Activated T-helper 1 cell treated with Interleukin-2 at 50 U/mL for 16 hours (primary cell): ENCODE measurements at places on chromosomes 6 and 20.

- DNase-seq: no peak
Measured at GRCh38 chr6:78810146-78810545, 57.2 kb upstream of the IRAK1BP1 start.

DNA sequence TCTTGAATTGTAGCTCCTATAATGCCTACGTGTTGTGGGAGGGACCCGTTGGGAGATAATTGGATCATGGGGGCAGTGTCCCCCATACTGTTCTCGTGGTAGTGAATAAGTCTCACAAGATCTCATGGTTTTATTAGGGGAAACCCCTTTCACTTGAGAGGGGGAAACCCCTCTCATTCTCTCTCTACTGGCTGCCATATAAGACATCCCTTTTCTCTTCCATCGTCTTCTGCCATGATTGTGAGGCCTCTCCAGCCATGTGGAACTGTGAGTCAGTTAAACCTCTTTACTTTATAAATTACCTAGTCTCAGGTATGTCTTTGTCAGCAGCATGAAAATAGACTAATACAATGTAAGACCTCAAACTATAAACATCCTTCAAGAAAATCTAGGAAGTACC is 23.1 kb downstream of the PAQR8 start:
- DNase-seq: no peak

- no peak for DNase-seq
Measured at GRCh38 chr6:4113649-4114048, 21.7 kb downstream of the ECI2 start.

DNA sequence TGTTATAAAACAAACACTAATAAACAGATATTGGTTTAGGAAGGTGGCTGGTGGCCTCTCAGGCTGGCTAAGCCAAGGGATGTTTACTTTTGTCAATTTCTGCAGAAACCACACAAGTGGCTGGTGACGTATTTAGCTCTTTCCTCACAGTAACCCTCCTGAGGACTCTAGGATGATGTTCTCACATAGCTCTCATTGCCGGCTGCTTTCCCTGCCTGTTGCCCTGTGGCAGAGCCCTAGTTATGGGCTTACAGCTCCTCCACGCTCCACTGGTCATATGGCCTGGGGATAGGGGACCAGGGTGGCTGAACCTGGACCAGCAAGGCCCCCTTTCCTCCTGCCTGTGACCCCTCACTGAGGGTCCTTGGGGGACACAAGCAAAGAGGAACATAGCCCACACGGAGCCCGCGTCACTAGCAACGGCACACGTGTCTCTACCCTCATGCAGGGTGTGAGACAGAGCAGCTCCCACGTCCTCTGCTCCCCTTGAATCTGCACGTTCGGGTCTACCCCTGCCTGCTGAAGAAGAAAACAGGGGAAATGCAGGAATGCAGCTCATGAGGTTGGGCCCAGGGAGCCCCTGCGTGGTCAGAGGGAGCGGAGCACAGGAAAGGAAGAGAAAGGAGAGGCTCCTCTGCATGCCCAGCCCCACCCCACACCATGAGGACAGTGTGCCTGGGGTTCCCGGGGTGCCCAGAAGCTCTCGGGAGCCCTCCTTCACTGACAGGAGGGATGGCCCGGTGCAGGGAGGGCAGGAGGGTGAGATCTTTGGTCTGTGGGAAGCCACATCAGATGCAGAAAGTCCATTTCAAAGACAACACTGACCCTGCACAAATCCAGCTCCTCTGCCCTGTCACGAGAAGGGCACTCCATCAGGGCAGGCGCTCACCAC is 13.9 kb downstream of the RAMACL start:
- DNase-seq: no peak

DNA sequence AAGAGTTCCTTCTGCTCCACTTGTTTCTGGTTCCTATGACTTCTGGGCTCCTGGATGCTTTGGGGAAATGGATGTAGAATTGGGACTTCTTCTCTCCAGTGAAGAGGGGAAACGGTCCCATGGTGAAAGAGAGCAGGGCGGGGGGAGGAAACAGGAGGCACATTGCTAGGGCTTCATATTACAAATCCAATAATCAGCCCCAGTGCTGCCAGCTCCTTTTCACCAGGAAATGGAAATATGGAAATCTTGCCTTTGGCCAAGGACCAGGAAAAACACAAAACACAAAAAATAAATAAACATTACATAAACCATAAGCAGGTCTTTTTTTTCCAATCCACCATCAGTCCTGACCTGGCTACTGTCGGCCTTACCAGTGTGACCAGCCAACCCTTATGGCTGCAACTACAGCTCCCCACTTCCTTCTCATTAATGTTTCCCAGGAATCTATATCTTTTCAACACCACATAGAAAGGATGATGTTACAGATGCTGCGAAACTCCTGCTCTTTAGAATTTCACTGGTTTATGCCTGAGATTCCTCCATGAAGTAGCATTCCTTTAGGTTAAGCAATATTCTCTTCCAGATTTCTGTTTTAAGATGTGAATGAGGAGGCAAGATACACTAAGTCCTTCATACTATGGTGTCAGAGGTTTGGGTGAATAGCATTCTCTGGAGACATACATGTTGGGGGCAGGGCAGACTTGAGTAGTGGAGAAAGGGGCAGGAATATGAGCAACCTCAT is 2.0 kb downstream of the PI3 start:
- no peak for DNase-seq

DNA sequence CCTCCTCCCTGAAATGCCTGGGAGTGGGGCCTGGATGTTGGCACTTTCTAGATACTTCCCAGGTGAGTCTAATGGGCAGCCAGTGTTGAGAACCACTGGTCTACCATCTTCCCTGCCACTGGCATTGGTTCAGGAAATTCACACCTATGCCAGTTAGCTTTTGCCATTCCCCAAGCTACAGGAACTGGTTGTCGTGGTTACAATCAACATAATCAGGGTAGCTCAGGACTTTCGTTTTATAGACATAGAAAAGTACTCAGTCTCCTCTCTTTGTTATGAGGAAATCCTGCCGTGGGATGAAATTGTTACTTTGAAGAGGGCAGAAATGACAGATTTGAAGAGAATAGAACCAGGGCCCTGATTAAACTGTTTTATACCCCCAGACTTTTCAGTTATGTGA is 127.9 kb upstream of the FOXO3 start:
- no peak for DNase-seq
